Neural progenitor cell (in vitro differentiated cells): ENCODE measurements at places on chromosomes 12 and 14.

DNA sequence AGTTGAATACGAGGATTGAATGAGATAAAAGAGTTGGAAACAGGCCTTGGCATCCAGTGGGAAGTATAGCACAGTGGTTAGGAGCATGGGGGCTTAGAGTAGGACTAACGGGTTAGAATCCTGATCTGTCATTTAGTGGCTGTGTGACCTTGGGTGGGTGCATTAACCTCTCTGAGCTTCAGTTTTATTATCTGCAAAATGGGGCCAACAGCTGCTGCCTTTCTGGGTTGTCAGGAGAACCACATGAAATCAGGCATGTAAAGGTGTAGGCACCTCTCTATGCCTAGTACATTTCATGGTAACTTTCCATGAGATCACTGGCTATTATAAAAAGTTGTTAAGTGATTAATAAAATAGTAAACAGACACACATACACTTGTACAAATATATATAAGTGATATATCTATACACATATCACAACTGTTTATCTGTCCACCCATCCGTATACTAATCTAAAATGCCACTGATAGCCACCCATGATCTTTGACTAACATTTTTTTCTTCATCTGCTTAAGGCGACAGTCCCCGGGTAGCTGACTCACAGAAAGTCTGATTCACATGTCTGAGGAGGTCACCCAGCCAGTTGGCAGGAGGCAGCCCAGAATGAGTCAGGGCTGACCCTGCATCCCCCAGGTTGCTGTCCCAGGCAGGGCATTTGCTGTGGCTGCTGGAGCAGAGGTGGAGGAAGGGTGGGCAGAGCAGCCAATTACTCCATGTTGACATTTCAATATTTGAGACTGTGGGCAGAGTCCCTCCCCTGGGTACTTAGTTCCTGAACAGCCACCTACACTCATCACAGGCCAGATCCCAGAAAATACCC, 125.6 kb upstream of the NOS1 start:
- no peak for DNase-seq

DNA sequence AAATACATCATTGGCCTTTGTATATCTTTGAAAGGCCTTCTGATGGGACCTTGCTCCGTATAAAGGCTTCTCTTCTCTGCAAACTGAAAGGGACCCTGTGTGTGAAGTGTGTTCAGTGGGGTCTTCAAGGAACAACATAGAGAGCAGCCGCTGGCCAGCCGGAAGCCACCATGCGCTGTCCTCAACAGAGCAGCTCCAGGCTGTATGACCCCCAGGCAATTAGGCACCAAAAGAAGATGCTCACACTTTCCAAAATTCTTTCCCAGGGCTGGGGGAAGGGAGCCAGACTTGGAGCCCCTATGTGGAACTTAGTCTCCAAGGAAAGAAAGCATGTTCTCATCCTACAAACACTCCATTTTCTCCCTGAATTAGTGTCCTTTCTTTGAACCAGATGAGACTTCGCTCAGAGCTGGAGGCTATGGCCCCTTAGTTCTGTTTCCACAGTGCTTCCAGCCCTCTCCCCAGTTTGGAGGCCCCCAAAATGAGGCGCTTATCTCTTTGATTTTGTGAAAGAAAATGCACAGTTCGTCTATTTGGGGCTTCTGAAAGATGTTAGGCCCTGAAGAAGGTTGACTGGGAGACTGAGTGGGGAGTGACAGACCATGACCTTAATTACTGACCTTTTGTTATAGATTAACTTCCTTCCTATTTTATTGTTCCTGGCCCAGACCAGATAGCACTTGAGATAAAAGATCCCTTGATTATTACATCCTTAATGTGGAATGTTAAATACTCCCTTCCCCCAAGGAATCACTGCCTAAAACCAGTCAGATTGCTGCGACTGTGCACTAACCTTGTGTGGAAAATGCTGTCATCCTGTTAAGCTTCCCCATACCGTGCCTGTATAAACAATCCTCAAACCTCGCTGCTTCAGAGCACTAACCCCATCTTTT, 128.3 kb upstream of the FGD4 start:
- DNase-seq, result peak; percentile 18

DNA sequence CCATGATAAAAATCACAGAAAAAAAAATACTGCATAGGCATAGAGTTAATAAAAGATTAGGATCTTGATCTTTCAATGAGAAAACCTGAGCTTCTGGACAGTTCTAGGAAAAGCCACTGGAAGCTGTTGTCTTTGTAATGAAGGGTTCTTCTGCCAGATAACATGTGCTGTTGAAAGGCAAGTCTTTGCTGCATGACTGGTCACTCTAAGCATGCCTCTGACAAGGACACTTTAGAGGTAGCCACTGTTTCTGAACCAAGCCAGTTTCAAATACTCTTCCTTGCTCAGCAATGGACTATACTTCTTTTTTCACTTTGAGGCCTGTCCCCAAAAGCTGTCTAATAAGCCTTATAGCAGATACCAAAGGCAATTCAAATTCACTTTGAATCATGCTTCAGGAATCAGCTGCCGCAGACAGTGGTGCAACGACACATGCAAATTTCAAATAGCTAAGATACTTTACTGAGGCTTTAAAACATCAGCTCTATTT, 70.2 kb downstream of the BTG1 start:
- peak; percentile 54 for DNase-seq

DNA sequence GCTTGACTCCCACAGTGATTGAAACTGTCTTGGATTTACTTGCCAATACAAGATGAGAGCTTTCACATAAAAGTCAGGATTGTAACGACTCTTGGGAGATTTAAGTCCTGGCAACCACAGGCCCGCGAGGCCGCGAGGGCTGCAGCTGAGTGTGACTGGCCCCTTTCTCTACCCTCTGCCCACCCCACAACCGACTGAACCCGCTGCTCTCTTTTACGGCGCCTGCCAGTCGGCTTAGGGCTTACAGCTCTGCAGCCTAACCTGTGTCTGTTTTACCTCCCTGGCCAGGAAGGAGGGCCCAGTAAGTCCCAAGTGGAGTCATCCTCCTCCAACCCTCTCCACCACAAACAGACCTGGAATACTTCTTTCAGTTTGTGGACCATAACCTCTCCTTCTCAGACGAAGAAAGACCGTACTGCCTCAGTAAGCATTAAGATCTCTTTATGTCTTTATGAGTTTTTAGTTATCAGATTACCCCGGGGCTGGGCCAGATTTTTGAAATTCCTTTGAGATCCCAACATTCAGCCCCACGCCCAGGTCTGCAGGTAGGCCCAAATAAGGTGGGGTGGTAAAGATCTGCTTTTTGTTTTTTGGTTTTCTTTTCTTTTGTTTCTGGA, 12.6 kb upstream of the TIGAR start:
- DNase-seq, result peak; percentile 51

DNA sequence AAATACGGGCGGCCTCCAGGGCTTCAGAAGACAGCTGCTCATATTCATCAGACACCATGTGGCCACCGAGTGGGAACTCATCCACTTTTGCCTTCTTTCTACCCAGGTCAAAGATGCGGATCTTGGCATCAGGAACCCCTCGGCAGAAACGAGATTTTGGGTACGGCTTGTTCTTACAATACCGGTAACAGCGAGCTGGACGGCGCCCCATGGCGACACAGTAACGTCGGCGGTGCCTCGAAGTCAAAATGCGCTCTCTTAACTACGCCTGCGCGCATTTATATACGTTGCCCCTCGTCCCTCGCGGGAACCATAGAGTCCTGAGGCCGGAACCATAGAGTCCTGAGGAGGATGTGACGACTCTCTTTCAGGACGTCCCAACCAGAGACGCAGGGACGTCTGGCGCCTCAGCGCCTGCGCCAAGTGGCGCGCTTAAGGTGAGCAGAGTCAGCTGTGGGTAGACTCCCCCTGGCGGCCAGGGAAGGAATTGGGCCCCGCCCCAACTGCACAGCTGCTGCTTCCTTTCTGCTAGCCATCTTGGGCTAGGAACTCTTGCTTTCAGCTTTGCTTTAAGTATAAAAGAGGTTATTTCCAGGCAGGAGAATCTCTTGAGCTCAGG, at the start of gene RPL10L:
Gene RPL10L (minus strand): TSS at position 256 of the 619 bp plus-strand sequence. CDS start 45 bp downstream, at position 211.
- DNase-seq, result peak; percentile 2

GRCh38 chr12:76156726-76157125, 72.2 kb upstream of the NAP1L1 start:
- peak; percentile 23 for DNase-seq

- DNase-seq, result peak; percentile 29
Measured at GRCh38 chr12:82047446-82047845, 288.3 kb upstream of the PPFIA2 start.

DNA sequence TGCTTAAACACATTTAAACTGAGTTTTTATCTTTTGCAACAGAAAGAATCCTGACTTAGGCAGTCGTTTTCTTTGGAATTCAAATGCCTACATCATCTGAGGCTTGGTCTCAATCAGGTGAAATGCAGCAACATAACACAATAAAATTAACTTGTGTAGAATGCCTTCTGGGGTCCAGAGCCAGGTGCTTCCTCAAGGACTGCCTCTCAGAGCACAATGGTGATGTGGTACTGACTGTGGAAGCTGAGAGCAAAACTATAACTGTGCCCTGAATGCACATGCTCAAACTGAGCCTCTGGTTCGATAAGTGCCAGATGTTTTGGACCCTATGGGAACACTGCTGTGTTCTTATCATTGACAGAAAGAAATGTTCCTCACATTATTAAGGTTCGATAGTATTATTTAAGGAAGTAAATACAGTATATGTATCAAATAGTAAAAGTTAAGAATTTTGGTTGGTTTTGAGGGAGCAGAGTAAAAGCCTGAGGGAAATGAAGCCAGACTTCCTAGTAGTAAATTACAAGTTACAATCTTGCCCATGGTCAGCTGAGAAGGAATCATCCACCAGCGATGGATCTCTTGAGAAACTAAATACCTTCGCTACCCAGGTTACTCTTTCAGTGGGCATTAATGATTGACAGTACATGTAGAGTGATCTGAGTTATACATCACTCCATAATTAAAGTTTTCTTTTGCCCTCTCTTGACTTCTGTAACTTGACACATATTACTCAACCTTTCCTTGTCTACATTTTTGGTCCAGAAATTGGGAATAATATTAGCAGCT, 122.9 kb upstream of the ATP2B1 start:
- DNase-seq, result no peak

DNA sequence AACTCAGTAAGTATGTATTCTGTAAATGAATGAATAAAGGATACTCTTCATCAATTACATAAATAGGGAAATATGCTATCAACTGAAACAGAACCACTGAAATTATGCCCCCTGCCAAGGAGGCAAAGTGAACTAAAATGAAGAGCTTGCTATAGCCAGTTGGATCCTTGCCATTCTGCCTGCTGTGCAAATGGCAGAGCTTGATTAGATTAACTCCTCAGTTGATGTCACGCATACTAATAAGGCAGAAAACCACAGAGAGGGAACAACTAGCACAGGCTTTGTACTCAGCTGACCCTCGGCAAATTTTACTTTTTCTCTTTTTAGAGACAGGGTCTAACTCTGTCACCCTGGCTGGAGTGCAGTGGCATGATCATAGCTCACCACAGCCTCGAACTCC, 36.7 kb upstream of the FERMT2 start:
- no peak for DNase-seq

DNA sequence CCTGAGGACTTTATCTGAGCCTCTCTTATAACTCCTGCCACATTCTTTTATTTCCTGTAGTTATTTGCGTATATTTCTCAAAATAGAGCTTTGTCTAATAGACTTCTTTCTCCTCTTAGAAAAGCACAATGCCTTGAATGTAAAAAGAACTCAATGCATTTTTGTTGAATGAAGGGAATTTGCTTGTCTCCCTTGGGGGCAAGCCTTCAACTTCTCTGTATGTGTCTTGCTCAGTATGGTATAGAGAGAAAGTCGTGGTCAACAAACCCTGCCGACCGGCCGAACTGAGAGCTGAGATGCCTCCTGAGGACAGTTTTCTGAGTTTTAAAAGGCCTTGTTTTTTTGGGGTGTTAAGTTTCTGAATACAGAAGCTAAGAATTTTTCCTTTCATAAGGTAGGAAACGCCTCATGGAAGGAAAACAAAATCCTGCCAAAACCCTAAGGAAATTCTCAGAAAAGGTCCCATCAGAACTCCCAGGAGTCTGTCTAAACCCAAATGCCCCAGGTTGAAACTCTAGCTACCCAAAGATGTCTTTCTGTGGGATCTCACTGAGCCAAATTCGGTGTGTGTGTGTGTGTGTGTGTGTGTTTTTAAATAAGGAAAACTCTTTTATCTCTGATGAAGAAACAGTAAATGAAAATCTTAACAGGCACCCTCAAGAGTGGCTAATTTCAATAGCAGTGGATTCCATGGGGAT, 136.6 kb downstream of the C12orf75 start:
- DNase-seq, result peak; percentile 7

- DNase-seq, result no peak
Measured at GRCh38 chr14:52801014-52801712, 9.8 kb upstream of the GNPNAT1 start.

DNA sequence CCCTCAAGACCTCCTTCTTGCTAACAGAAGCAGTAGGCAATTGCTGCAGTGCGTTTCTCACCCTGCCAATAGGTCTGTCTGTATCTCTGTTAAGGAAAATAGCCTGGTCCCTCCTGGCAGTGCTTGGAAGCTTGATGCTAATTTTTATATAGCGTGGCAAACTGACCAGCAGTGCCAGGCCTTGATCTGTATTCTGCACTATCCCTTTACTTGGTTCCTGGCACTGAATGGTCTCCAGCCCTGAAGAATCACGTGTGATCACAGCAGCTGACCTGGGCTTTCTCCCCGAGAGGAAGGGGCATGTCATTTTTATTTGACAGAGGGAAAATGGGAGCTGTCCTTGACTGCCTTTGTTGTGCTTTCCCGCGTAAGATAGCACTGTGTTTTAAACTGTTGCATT, 48.7 kb upstream of the TRAF3 start:
- DNase-seq, result no peak

DNA sequence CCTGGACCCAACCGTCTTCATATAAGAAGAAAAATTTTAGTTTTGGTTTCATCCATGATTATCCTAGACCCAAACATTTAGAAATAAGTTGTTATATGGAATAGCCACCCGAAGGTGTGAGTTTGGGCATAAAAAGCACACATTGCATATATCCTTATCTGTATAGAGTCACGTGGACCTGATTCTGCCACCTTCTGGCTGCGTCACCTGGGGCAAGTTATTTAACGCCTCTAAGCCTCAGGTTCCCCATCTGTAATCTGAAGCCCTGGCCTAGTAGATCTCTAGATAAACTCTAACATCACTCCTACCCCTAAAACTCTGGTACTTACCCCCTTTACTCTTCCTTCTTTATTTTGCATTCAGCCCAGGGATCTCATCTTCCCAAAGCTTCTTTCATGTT, 14.3 kb upstream of the KRT5 start:
- no peak for DNase-seq

- peak; percentile 16 for DNase-seq
Measured at GRCh38 chr14:55454264-55455002, 14.0 kb upstream of the TBPL2 start.

DNA sequence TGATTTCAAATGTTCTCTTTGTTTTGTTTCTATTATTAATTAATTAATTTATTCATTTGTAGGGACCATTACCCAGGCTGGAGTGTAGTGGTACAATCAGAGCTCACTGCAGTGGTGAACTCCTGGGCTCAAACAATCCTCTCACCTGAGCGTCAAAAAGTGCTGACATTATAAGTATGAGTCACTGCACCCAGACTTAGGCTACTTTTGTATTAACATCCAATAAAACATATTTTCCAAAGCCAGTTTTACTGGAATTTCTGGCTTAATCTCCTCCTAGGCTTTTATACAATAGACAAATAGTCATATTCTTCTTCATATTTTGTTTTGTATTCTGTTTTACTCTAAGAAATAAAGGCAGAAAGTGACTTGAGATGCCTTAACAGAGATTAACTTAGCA, 749.6 kb downstream of the SLC16A7 start:
- DNase-seq, result no peak
